Activated CD4-positive, alpha-beta T cell treated with anti-CD3 and anti-CD28 coated beads, Interleukin-2, amount 50 U/mL, for 24 hours (primary cell): ENCODE measurements at places on chromosomes 2 and 18.

- no peak for DNase-seq
Observed at GRCh38 chr2:229249536-229249935, 21.6 kb downstream of the PID1 start.

GRCh38 chr18:44733069-44733753 is 52.5 kb downstream of the SETBP1 start:
- peak; percentile 21 for DNase-seq

- DNase-seq = no peak
Observed at GRCh38 chr2:219444566-219445091, 10.0 kb downstream of the SPEG start.

- DNase-seq = no peak
Observed at GRCh38 chr2:210287301-210287700, 27.7 kb downstream of the MYL1 start.

- DNase-seq = no peak
Observed at GRCh38 chr2:102025583-102026267, 34.0 kb downstream of the IL1R2 start.

GRCh38 chr2:74099835-74100234 is 47.9 kb downstream of the BOLA3 start:
- no peak for DNase-seq

DNA sequence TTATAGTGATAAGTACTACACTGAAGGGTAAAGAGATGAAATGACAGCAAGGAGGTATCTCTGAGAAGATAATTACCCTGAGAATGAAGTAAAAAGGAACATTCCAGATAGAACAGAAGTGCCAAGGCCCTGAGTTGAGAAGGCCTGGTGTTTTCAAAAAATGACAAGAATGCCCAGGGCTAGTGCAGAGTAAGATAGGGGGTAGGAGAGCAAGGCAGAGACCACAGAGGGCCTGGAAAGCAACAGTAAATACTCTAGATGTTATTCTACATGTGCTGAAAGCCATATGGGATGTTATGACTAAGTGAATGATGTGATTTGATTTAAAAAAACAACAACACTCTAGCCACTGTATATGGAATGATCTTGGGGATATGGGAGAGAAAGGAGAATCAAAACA is 52.3 kb downstream of the BAZ2B start:
- no peak for DNase-seq

DNA sequence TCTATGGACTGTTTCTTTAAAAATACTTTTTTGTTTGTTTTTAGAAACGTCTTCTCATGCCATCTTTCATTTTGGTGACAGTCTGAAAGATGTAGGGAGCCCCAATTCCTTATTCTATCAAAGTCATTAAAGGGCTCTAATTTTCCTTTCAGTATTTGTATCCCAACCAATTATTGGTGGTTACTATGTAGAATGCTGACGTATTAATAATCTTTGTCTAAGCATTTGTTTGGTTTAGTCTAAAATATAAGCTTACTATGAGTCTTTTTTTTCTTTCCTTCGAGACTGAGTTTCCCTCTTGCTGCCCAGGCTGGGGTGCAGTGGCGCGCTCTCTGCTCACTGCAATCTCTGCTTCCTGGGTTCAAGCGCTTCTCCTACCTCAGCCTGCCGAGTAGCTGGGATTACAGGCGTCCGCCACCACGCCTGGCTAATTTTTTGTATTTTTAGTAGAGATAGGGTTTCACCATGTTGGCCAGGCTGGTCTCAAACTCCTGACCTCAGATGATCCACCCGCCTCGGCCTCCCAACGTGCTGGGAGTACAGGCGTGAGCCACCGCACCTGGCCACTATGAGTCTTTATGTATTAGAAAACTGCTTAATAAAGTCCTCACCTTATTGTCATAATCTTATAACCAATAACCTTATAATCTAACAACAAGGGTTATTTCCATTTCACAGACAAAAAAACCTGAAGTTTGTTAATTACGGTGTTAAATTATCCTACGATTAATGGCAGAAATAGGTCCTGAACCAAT is 849 bp upstream of the VRK2 start:
- no peak for DNase-seq

- DNase-seq = no peak
Observed at GRCh38 chr2:38064801-38065501, 11.0 kb downstream of the CYP1B1 start.

DNA sequence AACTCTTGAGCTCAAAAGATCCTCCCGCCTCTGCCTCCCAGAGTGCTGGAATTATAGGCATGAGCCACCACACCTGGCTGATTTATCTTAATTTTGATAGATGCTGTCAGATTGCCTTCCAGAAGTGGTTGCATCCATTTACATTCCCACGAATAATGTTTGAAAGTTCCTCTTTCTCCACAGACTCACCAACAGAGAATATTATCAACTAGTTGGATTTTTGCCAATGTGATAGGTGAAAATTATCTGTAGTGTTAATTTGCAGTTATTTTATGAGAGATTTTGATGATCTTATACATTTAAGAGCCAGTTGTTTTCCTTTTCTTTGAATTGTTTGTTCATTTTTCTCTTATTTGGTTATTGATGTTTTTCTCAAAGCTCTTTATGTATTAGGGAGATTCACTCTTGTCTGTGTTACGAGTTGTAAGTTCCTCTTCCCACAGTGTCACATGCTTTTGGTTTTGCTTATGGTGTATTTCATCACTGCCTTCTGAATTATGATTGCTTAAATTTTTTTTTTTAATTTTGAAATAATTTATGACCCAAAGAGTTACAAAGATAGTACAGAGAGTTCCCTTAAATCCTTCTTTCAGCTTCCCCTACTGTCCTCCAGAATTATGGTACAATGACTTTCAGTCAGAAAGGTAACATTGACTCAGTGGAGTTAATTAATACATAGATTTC is 20.7 kb upstream of the NT5DC4 start:
- DNase-seq = no peak

- DNase-seq = no peak
Observed at GRCh38 chr2:100589527-100589926, 26.7 kb downstream of the PDCL3 start.

- no peak for DNase-seq
Observed at GRCh38 chr18:2139691-2140090, 431.6 kb downstream of the METTL4 start.

DNA sequence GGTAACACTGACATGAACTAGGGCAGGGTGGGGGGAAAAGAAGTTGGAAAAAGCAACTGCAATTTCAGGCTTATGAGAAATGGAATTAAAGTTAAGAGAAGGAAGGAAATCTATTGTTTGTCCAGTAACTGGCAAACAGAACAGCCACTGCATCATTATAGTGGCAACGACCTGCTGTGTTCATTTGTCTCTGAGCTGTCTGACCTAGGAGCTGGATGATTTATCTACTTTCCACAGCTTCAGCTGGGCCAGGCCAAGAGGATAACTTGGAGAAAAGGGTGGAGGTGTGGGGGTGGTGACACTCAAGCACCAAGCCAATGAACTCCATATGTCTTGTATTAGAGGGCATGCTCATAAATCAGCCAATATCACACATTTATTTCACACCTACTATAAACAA is 291.5 kb upstream of the KLHL29 start:
- no peak for DNase-seq

DNA sequence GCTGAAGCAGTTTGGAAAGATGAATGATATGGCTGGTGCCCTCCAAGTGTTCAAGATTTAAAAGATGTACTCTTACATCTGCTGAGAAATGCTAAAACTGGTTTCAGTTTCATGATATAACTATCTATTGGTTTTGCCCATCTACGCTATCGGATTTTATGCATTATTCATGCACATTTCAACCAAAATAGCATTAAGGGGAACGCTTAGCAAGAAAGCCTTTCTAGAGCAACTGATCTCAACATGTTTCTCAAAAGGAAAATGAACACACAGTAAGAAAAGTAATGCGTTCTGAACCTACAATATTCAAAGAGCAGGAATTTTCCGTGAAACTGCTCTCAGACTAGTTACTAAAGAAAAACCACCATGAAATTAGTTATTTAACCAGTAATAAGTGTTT is 93.9 kb downstream of the CABYR start:
- no peak for DNase-seq
